ENCODE measurements at places on chromosomes 5 and 9.

DNA sequence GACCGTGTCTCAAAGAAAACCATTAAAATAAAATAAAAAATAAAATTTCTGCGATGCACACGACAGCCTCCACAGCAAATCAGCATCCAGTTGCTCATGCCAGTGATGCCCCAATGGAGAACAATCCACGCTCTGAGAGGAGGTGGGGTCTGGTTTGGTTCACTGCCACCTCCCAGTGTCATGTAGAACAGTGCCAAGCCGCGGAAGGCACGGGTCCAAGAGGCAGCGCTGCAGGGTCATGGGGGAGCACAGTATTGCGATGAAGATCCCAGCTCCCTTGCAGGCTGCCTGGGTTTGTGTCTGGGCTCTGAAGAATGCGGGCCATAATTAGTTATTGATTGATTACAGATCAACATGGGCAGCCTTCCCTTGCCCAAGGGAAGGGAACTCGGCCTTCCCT, 6.1 kb upstream of the CACFD1 start:
- no peak for DNase-seq

- DNase-seq, result peak; percentile 89
Measured at GRCh38 chr9:98654247-98654646, 54.5 kb downstream of the GABBR2 start.

DNA sequence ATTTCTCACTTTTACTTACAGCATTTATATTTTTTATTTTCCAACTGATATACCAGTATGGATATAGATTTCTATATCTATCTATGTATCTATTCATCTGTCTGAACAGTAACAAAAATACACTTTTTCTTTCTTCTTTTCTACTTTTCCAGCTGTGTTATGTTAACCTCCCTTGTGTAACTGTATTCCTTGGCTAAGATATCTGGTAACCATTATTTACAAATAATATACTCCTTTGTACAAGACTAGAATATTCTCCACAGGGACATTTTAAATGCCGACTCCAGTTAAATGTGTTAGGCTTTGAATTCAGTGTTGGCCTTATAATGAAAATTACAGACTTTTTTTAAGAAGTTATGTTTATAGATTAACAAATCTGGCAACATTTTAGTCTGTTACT, 168.7 kb downstream of the XRCC4 start:
- no peak for DNase-seq

DNA sequence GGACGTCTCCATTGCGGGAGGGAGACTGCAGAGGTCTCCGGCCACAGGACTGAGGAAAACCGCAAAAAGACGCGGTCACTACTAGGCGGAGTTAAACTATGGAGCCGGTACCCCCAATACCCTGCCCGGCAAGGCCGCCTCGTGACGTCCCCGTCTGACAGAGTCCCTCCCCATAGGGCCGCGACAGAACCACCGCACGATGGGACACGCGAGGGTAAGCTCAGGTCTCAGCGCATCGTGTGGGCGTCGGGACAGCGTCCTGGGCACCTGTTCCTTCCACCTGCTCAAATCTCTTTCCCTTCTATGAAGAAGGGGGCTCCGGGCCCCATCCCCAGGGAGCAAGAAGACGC, 35.2 kb upstream of the GLDC start:
- DNase-seq, result no peak

- DNase-seq, result no peak
Measured at GRCh38 chr5:160643616-160644240, 208.3 kb downstream of the ATP10B start.

GRCh38 chr5:116898917-116899316, 324.3 kb upstream of the SEMA6A start:
- no peak for DNase-seq

GRCh38 chr9:136944212-136944518, 373 bp downstream of the FBXW5 start:
- DNase-seq, result peak; percentile 56

- no peak for DNase-seq
Measured at GRCh38 chr5:27474395-27474794, 436.0 kb upstream of the CDH9 start.

DNA sequence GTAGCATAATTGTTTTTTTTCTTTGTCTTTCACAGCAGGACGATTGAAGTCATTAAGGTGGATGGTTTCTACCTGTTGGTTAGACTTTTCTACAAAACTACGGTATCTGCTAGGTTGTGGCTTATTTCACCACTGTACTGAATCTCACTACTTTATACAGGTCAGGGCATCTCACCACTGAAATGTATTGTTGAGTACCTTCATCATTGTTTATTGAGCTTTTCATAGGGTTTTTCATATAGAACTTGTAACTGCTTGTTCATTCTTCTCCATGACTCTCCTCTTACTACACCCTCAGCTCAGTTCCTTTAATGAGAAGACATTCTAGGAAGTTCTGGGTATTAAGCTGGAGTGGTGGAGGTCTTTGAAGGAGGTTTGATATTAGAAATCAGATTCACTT, 75.1 kb downstream of the PAM start:
- no peak for DNase-seq

DNA sequence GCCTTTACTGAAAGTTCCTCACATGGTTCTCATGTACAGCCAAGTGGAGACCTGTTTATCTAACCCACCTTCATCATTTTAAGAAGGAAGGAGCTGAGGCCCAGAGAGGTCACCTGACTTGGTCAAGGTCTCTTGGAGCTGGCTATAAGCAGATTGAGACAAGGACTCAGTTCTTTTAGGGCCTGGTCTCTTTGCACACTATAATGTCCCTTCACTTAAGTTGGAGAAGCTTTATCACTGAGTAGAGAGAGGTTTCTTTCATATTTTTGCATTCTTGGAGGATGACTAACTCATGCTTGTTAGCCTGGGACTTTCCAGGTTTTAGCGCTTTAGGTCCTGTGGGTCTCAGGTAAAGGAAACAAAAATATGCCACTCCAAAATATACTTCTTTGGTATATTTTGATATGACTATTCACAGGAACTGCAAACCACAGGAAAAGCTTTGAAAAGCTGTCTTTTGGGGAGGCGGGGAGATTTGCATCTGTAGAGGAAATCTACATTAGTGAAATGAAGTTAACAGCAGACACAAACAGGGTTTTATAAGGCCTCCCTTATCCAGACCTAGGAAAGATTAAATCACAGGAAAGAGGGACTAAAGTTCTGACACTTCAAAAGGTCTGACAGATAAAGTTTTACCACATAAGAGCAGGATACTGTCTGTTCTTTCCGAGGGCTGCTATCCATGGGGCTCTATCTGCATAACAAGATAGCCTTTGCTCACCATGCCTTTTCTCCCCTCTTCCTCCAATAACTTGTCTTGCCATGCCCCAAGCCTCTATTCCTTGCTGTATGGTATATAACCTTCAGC, 95.8 kb upstream of the ANKRD55 start:
- DNase-seq, result peak; percentile 57

- no peak for DNase-seq
Measured at GRCh38 chr5:72540759-72541438, 33.7 kb upstream of the ZNF366 start.

DNA sequence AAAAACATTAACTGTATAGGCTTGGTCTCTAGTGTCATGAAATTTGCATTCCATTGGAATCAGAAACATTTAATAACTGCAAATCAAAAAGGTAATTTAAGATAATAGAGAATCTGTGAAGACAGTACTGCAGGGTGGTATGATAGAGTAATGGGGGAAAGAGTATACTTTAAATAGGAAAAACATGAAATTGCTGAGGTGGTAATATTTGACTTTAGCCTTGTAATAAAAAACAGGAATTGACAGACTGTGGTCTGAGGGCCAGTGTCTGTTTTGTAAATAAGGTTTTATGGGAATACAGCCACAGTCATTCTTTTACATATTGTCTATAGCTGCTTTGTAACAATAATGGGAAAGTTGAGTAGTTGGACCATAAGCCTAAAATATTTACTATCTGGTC, 162.3 kb downstream of the RANBP17 start:
- no peak for DNase-seq

GRCh38 chr9:14903040-14903439, 7.2 kb downstream of the FREM1 start:
- no peak for DNase-seq

GRCh38 chr9:81890104-81890503, 38.1 kb upstream of the SPATA31D4 start:
- DNase-seq, result no peak

DNA sequence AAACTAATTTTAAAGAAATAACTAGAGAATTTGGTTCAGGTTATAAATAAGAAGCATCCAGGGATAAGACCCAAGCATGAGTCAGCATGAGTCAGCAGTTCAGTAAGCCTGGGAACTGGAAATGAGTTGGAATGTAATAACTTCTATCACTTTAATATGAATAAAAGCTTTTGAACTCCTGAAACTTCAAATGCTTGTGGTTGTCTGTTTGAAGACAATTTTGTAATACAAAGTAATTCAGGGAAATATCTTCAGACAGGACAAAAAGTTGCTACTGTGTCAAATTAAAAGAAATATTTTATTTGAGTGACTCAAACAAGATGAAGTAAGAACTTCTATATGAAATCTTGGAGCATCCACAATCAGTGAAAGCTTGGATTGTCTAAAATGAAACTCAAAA, 331.2 kb upstream of the DAB2 start:
- peak; percentile 98 for DNase-seq

GRCh38 chr5:34469971-34470370, 186.2 kb upstream of the RAI14 start:
- no peak for DNase-seq

DNA sequence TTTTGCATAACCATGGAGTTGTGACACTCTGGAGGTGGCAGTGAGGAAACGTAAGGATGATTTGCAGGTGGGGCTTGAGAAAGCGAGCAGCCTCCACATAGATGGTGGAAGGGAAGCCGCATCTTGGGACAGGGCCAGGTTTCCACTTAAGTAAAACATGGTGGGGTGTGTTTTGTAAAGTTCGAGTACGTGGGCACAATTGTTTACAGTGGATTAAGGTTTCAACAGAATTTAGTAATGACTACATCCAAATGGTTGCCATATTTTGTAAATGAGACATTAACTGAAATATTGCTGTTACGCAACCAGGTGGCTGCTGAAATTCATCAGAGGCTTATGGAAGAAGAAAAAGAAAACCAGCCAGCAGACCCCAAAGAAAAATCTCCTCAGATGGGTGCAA, 85.4 kb upstream of the IL7R start:
- peak; percentile 85 for DNase-seq

- no peak for DNase-seq
Measured at GRCh38 chr9:129671065-129671464, 5.6 kb downstream of the PRRX2 start.

DNA sequence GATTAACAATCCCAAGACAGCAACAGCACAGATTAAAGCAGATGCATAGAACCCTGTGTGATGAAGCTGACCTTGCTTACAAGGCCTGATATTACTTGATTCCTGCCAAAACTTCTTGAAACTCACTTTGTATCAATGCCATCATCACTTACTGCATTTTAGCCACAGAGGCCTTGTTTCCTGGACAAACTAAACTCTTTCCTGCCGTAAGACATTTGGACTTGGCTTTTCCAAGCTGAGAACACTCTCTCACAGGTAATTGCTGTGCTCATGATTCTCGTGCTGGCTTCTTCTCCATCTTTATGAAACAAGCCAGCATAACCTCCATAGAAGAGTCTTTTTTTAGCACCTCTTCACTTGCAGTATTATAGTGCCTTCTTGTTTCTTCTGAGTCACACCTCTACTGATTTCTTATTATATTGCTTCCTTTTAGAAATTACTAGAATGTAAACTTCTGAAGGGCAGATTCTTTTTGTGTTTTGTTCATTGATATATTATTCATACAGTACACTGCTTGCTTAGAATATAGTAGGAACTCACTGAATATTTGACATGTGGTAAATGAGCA, 456.5 kb upstream of the ZNF608 start:
- no peak for DNase-seq

- no peak for DNase-seq
Measured at GRCh38 chr5:125987677-125988255, 435.4 kb upstream of the GRAMD2B start.

GRCh38 chr5:2895876-2896275, 144.4 kb upstream of the IRX2 start:
- DNase-seq, result no peak

DNA sequence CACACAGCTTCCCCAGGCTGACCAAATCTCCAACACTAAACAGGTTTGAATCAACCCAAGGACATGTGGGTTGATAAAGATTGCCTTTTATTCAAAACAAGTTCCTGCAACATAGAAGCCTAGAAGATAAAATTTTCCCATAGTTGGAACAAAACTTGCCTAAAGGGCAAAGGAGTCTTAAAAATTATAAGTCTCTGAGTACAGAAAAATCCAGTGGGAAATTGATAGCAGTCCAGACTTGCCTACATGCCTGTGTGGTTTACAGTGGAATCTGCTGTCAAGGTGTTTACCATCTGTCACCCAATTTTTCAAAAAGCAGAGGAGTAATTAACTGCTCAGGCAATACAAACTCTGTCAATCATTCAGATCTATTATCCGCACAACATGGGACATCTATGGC, 168.2 kb downstream of the PPP2R2B start:
- DNase-seq, result no peak

DNA sequence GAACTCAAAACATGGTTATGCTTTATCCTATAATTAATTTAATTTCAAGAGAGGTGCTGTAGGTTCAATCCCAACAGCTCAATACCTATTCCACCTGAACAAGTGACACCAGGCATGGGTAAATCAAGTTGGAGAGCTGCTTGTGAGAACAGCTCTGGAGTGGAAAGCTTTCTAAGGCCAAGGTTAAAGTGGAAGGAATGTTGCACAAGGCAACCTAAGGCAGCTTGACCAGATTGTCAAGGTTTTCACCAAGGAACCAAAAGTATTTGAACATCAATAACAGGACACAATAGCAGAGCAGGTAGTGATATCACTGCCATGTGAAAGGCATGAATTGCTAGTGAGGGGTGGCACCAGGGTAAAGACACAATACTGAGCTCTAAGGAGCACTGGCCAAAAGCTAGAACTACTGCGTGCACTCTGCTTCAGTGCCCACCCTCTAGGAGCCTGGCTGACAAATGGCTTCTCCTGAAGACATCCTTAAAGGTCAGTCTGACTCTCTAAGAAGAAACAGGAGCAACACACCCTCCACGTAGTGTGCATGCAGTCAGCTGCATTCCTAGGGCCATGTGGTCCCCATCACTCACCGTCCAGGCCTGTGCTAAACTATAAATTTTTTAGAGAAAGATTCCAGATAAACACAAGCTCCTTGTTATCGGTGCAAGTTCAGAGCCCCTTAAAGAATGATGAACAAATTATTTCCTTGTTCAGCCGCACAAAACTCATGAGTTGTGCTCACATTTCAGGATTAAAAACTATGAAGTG, 677.7 kb upstream of the KLF4 start:
- no peak for DNase-seq

DNA sequence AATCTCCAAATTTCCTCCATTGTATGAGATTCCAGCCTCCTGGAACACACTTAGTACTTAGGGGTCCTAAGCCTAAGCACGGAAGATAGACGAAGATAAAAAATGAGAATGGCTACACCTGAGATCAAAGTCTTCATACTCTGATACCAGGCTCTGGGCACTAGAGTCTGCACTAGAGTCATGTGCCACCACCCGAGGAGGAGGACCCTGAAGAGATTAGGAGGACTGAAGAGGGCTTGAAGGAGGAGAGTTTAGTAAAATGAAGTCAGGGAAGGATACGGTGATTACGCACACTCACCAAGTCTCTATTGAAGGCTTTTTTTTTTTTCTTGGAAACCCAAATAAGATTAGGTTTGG, 573 bp upstream of the SPATA24 start:
- no peak for DNase-seq

GRCh38 chr5:5638211-5638610, 215.7 kb downstream of the ICE1 start:
- no peak for DNase-seq
